CD4-positive, alpha-beta T cell (primary cell): ENCODE measurements at places on chromosomes 3 and 15. TPM values are rescaled to one million over a fixed set of nuclear protein-coding genes. Genes with fewer than 3 reads are reported as not detected.

GRCh38 chr3:128481438-128481942, 11.5 kb downstream of the GATA2 start:
- no peak for DNase-seq

- DNase-seq, result no peak
Measured at GRCh38 chr3:184715943-184716621, 4.2 kb upstream of the MAGEF1 start.

DNA sequence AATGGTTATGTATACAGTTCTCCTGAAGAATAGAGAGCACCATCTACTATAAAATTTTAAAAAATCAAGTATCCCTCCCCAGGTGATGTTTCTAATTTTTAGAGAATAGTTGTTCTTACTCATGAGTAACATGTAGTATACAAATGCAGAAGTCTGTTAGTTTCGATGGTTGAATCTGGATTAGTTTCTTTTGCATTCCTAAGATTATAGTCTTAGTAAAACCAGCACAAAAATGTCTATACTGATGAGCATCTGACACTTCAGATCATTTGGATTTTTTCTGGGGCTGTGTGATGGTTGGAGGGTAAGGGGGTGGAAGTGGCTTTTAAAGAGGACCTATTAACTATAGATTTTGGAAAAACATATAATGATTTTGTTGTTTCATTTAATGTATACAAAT, 167.3 kb upstream of the SGO1 start:
- DNase-seq, result no peak

DNA sequence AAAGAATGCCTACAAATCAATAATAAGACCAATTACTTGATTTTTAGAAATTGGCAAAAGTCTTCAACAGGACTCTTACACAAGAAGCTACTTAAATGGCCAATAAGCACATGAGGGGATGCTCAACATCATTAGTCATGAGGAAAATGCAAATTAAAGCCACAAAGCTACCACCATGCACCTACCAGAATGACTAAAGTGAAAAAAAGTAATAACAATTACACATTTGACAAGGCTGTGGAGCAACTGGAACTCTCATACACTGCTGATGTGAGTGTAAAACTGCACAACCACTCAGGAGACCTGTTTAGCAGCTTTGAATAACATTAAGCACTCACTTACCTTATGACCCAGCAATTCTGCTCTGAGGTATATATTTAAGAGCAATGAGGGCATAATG, 68.4 kb downstream of the PPCDC start:
- DNase-seq, result no peak

- DNase-seq, result no peak
Measured at GRCh38 chr3:129360171-129360611, 68.2 kb downstream of the EFCAB12 start.

GRCh38 chr3:158108445-158108985, 1.4 kb upstream of the RSRC1 start:
- no peak for DNase-seq

CELSR3 gene
- 5.0 TPM for total RNA-seq

SLC2A2 gene
- not detected for total RNA-seq

DNA sequence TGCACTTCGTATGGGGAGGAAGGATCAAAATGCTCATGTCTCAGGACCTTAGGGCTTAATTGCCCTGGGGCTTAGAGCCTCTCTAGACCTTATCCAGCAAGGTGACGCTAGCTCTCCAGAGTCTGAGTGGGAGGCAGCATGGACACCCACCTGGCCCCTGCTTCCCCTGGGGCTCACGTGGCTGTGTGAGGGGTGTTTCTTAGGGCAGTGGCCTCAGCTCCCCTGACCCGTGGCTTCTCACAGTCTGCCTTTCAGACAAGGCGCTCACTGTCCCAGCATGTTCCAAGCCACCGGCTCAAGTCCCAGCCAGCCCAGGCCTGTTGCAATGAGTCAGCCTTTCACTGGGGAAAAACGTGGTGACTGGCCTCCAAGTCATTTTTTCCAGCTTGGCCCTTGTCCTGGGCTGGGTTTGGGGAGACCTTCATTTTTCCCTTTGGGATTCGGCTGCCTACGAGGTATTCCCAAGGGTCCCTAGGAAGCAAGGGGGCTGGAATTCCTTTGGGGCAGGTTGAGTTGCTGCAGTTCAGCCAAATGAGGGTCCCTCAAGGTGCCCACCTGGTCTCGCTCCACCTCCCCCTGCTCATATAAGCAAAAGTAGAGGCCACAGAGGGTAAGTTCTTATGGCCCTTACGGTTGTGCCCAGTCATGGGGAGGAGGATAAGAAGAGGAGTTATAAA, 15.7 kb downstream of the BHLHE40 start:
- DNase-seq, result no peak

DNA sequence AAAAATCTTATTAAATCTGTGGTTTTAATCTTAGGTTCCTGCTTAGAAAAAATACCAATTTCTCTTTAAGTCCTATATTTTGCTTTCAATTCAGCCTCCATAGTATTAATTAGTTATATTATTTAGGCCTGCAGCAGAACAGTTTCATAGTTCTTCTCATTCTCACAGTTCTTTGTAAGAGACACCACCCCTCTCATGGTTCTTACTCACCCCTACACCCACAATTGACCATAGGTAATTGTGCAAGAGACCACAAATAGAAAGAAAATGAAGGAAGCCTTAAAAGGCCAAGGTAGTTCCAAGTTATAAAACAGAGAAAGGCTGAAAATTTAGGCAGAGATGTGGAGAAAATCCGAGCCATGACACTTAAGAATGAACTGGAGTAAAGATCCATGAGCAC, 415.3 kb downstream of the TIGIT start:
- DNase-seq, result no peak

AP4E1 gene
- 6.3 TPM for total RNA-seq
